ENCODE measurements at places on chromosomes 3 and 15.

- DNase-seq = no peak
Measured at GRCh38 chr3:6437631-6438030, 423.3 kb upstream of the GRM7 start.

GRCh38 chr3:20080956-20081554 is 40.8 kb downstream of the KAT2B start:
- DNase-seq = no peak

GRCh38 chr3:13462125-13462629 is 17.9 kb upstream of the HDAC11 start:
- DNase-seq = no peak

DNA sequence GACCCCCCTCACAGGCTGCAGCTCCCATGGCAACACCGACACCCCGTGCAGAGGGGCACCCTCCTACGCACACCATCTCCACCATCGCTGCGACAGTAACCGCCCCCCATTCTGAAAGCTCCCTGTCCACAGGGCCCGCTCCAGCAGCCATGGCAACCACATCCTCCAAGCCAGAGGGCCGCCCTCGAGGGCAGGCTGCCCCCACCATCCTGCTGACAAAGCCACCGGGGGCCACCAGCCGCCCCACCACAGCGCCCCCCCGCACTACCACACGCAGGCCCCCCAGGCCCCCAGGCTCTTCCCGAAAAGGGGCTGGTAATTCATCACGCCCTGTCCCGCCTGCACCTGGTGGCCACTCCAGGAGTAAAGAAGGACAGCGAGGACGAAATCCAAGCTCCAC is 19.9 kb upstream of the BFSP2 start:
- no peak for DNase-seq

- no peak for DNase-seq
Measured at GRCh38 chr3:12708584-12709192, 44.8 kb upstream of the RAF1 start.

DNA sequence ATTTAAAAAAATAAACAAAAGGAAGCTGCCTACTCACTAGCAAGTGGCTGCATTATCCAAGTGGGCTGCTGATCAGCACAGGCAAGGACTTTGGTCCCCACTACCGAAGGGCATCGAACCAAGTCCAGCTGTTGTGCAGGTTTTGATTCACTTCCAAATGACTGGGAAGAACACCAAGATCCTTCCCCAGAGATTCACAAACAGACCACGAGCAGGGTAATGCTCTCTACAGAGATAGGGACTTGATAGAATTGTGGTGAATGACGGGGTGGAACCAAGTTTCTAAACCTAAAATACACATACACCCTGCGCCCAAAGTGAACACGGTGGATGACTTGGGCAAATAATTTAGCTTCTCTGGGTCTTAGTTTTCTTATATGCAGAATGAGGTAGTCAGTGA is 203.7 kb upstream of the ICE2 start:
- DNase-seq = no peak

DNA sequence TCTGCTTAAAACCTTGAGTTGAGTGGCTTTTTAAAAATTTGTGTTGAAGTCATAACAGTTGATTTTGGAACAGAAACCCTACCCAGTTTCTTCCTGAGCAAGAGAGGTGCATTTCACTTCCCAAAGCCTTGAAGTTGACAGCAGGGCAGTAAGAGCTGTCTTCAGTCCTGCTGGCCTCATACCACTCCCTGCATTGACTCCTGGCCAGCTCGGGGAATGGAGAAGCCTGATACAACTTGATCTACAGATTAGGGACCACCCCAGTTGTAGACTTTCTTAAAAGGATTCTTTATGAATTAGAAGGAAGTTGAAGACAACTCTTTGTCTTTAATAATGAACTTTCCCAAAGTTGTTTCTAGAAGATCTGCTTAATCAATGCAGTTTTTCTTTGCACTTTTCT is 90.6 kb upstream of the FLNB start:
- DNase-seq = no peak

DNA sequence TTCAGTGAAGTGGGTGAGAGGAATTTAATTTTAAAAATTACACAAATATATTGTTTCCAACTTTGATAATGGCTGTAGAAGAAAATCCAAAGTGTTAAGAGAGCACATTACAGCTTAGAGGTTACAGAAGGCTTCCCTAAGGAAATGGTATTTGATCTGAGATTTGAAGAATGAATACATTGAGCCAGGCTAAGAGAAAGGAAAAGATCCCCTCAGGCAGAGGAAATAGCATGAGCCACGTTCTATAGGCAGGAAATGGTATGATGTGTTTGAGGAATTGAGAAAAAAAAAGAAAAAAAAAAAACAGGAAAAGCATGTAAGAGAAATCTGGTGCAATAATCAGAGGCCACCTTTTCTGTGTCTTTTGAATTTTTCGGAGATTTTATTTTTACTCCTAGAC is 48.6 kb downstream of the UNC13C start:
- no peak for DNase-seq

GRCh38 chr3:125479091-125479490 is 40.9 kb downstream of the SNX4 start:
- no peak for DNase-seq

GRCh38 chr3:117168896-117169295 is 459.3 kb downstream of the TUSC7 start:
- no peak for DNase-seq

DNA sequence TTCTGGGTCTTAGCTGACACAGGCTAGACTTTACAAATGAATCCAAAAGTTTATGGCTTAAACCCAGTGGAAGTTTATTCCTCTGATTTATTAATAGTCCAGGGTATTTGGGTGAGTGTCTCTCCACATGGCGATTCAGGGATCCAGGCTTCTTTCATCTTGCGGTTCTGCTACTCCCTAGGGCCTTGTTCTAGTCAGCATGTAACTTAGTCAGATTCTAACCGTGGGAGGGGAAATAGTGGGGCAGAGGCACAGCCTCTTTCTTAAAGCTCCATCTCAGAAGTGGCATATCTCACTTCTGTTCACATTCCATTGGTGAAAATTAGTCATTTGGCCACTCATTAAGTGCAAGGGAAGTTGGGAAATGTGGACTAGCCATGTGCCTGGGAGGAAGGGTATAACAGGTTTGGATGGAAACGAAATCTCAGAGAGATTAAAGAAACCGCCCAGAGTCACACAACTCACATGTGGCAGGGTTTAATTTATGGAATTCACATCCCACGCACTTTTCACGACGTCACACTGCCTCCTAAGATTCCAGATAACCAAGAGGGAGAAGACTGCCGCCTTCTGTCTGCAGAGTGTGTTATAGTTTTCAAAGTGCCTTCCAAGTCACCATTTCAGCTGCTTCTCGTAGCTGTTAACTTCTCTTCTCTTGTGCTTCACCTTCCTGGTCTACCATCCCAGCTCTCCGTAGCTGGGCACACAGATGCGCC is 11.4 kb upstream of the RASGRF1 start:
- no peak for DNase-seq

GRCh38 chr3:22296601-22297000 is 545.6 kb upstream of the ZNF385D start:
- DNase-seq = no peak

- DNase-seq = no peak
Measured at GRCh38 chr3:187550446-187550845, 119.7 kb downstream of the SST start.

GRCh38 chr3:54424292-54424691 is 301.9 kb downstream of the CACNA2D3 start:
- no peak for DNase-seq
